SK-N-SH (cell line): ENCODE measurements at places on chromosomes 6 and 20. TPM values are rescaled to one million over a fixed set of nuclear protein-coding genes. Genes with fewer than 3 reads are reported as not detected.

- DNase-seq = no peak
Measured at GRCh38 chr6:56382416-56382940, 135.1 kb upstream of the COL21A1 start.

GRCh38 chr20:20318365-20319161, 49.3 kb upstream of the INSM1 start:
- no peak for DNase-seq

GRCh38 chr6:142927271-142927580, 17.8 kb downstream of the HIVEP2 start:
- DNase-seq = no peak

DNA sequence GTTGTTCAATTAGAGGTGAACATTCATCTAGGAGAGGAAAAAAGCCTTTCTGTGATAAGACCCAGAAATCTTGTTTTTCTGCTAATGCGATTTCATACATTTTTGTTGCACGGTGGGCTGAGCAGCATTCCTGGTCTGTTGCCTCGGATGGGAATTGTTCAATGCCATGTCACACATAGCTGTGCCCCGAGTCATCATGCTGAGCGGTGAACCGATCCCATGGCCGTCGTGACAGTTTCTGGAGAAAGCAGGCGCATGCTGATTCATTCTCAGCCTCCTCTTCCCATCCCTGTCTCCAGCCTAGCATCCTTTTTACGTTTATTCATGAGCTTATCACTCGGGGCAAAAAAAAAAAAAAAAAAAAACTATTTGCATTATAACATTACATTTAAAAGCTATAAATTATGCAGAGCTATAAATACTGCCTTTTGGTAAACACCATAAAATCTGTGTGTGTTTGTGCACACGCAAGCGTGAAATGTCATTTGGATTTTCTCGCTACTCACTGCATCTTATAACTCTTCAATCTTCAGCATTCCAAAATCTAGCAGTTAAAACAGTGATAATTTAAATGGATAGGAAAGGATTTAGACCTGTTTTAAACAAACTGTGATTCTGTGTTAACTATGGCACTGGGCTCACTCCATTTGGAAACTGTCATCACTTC, 58.9 kb upstream of the IFNGR1 start:
- no peak for DNase-seq

DNA sequence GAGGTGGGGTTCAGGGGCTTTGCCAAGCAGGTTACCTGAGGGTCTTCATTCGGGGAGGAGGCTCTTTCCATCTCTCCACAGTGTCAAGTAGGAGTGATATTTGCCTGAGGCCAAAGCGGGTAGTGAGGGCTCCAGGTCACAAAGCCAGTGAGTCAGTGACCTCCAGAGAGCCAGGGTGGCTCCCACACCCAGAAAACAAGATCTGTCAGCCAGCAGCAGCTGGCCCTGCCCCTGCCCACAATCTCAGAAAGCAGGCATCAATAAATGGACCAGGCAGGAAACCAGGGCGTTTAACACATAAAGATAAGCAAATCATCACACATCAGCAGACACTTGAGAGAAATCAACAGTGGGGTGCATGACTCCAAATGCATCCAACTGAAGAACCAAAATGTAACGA, 250.8 kb downstream of the CDH26 start:
- no peak for DNase-seq

AP5S1 gene
- 8.6 and 10.3 TPM in 2 replicates for polyA plus RNA-seq

- no peak for DNase-seq
Measured at GRCh38 chr6:81625216-81625615, 127.3 kb downstream of the TENT5A start.

FNDC11 gene
- 4.5 and 5.5 TPM in 2 replicates for polyA plus RNA-seq

DNA sequence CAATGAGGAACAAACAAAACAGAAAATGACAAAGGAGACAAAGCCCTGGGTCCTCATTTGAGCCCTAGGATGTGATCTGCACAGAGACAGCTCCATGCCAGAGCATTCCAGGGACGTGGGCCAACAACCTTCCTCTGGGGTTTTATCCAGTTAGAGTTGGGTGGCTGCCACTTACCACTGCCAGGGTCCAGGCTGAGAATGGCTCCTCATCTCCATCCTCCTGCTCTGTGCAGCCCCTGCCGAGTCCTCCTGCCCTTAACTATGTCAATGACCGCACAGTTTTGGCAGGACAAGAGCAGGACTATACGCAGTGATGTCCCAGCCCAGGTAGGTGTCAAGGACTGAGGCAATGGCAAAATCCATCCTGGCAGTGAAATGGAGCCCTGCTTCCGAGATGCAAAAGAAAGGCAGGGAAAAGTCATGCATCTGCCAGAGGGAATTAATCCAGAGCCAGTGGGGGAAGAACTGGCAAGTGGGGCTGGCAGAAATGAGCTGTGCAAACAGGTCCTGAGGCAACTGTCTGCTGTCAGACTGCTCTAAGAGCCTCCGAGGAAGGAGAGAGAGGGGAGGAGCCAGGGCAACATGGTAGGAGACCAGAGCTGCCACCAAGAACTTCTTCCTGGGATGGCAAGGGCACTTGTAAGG, 449.4 kb downstream of the PTPRT start:
- DNase-seq = no peak

TPBG gene
- 128 and 147 TPM in 2 replicates for polyA plus RNA-seq

DNA sequence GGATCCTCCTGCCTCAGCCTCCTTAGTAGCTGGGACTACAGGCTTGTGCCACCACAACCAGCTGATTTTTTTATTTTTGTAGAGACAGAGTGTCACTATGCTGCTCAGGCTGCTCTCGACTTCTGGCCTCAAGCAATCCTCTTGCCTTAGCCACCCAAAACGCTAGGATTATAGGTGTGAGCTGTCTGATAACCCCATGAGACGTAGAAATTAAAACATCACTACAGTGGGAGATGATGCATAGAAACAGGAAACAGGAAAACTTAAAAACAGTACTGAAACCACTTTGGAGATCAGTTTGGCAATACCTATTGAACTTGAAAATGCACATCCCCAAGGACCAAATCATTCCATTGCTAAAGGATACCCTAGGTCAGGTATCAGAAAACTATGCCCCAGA, 10.8 kb downstream of the SENP6 start:
- no peak for DNase-seq

GRCh38 chr6:138405816-138406413, 1.9 kb downstream of the HEBP2 start:
- DNase-seq = no peak

ZSCAN31 gene
- 1.9 and 2.1 TPM in 2 replicates for polyA plus RNA-seq

DNA sequence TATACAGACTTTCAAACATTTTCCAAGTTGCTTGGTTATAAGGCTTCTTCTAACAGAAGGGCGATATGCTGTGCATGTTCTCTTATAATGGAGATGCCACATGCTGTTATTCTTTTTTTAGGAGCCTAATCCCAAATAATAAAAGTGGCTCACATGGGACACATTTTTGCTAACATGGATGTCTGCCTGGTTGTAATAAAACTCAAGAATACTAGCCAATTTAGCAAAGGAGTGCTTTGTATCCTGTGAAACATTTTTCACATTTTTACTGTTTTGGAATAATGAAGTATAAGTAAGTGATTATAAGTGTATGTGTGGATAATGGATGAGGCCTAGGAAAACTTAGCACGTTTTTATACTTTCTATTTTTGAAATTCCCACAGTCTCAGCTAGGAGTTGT, 312.2 kb downstream of the LAMA2 start:
- no peak for DNase-seq

GRCh38 chr6:123489589-123489988, 147.2 kb downstream of the TRDN start:
- DNase-seq = no peak

GRCh38 chr6:92683748-92684147, 735.6 kb downstream of the EPHA7 start:
- no peak for DNase-seq

KIF13A gene
- 18.2 and 23.1 TPM in 2 replicates for polyA plus RNA-seq

- no peak for DNase-seq
Measured at GRCh38 chr6:15804164-15805154, 141.6 kb upstream of the DTNBP1 start.

GRCh38 chr20:34709044-34709830, 5.1 kb downstream of the TP53INP2 start:
- peak; percentile 92 for DNase-seq

DNA sequence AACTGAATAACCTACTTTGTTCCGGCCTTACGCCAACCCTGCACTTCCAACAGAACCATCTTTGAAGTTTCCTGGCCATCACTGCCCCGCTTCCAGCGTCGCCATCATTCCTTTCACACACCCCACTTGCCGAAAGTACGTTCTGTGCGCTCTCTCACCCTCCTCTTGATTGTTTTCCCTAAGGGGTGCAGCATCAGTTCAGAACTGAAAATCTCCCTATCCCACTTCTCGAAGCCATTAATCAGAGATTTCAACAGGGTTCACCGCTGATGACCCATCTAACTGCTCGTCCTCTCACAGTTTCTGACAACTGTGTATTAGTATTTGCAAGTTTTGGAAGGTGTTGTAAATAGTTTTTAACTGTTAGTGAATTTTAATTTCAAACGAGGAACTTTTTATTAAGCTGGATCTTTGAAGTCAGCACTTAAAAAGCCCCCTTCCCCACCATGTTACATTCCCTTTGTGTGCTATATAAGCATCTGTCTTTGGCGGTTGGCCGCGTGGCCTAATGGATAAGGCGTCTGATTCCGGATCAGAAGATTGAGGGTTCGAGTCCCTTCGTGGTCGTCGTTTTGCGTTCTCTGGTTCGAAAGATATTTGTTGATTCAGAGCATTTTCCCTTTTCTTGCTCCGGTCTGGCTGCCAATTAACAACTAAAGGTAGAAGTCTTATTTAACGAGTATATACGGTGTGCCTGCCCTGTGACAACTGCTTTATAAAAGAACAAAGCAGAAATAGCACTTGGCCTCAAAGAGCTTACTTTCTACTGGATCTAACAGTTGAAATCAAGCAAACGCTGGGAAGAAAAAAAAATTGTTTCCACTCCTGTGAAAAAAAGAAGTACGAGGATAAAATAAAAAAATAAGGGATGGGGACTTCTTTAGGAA, 42.6 kb downstream of the TRIM27 start:
- peak; percentile 66 for DNase-seq

GRCh38 chr6:13220266-13220665, 108.1 kb downstream of the TBC1D7 start:
- no peak for DNase-seq

- DNase-seq = no peak
Measured at GRCh38 chr6:116102873-116103272, 2.2 kb downstream of the NT5DC1 start.

GRCh38 chr20:44218446-44218845, 7.9 kb upstream of the OSER1 start:
- no peak for DNase-seq

GRCh38 chr20:57470212-57470522, 54.8 kb downstream of the CTCFL start:
- DNase-seq = no peak

DNA sequence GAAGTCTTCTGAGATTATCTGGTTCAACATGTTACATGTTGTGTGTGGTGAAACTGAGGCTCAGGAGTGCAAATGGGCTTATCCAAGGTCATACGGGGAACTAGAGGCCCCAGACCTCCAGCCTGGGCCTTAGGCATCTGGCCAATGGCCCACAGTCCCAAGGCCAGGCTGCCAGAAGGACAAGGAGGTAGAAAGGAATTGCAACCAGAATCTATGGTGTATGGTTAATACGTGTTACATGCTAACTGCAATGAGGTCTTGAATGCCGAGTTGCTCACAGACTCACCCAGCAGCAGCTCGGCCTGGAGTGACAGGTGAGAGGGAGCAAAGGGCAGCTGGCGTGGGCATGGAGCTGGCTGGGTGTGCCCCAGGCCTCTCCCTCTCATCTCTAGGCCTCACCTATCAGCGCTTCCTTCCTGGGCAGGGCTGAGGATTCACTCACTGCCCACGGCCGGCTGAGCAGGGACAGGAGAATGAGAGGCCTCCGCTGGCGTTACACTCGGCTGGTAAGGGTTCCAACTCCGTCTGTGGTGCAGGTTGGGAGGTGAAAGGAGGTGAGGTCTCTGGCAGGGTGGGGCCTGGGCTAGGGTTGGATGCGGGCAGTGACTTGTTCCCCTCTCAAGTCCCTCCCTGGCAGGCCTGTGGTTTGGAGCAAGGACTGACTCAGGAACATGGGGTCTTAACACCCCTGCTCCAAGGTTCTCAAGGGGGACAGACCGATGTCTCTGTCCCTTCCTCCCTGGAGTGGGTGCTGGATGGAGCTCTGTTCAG, at the start of gene TLDC2:
TLDC2 (plus strand) TSS at position 437 of the 771 bp plus-strand sequence; CDS start at position 474, 37 bp downstream.
- no peak for DNase-seq

KCTD20 gene
- 29.0 and 36.1 TPM in 2 replicates for polyA plus RNA-seq

DNA sequence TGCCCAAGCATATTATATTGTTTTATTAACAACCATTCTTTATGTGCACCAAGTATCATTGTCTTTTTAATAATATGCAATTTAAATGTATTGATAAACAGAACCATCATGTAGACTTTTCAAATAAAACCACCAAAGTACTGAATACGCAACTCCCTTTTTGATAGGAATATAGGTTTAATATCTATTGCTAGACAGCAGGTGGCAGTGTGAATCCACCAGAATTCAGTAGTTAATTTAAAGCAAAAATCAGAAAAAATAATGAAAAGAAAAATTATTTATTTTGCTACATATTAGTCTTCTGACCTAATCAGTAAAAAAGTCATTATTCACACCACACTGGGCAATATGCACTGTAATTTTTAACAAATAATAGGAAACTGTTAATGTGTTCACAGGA, 143.7 kb downstream of the KLHL32 start:
- peak; percentile 22 for DNase-seq

GRCh38 chr6:93165850-93166430, 253.4 kb downstream of the EPHA7 start:
- DNase-seq = no peak

COQ3 gene
- 6.4 and 8.0 TPM in 2 replicates for polyA plus RNA-seq

DNA sequence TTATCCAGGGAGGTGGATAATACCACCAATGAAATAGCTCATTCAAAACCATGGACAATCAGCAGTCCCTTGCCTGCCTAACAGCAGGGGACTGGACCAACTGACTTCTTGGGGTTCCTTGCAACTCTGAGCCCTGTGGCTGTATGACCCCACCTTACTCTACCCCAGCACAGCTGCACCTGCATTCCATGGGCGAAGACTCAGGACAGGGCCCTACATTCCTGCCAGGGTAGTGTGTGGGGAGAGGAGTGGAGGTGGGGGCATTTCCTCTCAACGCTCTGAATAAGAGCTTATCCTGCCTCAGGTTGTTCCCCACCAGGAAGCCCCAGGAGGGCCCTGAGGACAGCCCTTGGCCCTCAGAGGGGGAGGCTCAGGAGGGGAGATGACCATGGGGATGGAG, 30.8 kb upstream of the HMGA1 start:
- DNase-seq = no peak

DNA sequence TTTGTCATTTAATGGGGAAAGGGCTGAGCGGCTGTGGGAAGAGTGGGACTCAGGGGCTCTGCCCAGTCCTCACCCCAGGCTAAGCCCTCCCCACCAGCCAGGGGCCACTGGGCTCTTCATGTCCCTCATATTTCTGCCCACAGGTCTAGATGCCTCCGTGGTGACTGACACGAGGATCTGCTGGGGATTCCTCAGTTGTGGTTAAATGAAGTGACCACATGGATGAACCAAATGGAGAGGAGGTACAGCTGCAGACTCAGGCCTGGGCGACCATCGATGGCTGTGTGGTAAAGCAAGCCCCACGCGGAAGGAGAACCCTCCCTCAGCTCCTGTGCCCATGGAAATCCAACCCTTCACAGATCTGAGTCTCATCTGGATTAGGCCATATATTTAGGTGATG, 29.4 kb downstream of the RAET1L start:
- no peak for DNase-seq

- peak; percentile 65 for DNase-seq
Measured at GRCh38 chr6:89281779-89282246, 33.3 kb downstream of the GABRR2 start.

- no peak for DNase-seq
Measured at GRCh38 chr20:53362736-53363135, 230.9 kb downstream of the ZNF217 start.

KIF3B gene
- polyA plus RNA-seq = 18.6 and 23.8 TPM in 2 replicates

GRCh38 chr6:4906293-4907276, 97.3 kb downstream of the RPP40 start:
- no peak for DNase-seq

GRCh38 chr20:25496165-25496967, 88.9 kb downstream of the GINS1 start:
- no peak for DNase-seq
